Esophagus squamous epithelium (tissue), 5 donors: ENCODE measurements at places on chromosomes 7 and 10.

DNA sequence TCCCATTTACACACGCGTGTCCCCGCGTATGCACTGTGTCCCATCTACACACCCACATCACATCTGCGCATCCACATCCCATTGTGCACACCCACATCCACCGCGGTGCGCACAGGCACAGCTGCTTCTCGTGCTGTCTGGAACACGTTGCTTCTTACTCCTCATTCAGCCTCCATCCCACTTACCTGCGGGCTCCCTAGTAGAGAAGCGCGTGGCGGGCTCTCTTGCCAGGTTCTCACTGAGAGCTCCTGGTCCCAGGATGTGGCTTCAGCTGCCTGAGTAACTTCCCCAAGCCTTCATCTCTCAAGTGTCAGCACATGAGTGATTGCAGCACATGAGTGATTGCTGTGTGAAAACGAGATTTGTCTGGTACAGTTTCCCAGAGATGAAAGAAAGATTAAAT is 117.8 kb downstream of the TRRAP start:
- peaks cover 14% of the 10 kb centered on the region for H3K36me3 ChIP-seq
- no peak overlapping the region for H3K4me3 ChIP-seq
- no peak overlapping the region for H3K27ac ChIP-seq
- no peaks in the 10 kb centered on the region for H3K4me1 ChIP-seq

DNA sequence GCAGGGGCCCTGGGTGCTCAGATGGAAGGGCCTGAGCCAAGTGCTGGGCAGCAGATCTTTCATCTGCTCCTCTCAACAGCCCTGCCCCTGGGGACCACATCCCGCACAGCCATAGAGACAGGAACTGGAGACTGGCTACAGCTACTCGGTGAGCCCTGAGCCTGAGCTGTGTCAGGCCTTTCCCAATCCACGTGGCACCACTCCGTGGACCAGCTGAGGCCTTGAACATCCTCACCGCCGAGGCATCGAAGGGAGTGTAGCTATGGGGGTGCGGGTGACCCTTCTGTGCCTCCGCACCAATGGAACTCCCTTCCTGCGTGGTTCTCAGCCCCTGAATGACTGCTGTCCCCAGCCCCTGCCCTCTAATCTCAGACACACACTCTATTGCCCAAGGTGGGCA is 362.7 kb upstream of the SHH start:
- no peak overlapping the region for H3K4me3 ChIP-seq
- no peaks in the 10 kb centered on the region for H3K36me3 ChIP-seq
- no peaks in the 10 kb centered on the region for H3K4me1 ChIP-seq
- H3K27ac ChIP-seq: no peak overlapping the region
- H3K27me3 ChIP-seq: no peaks in the 10 kb centered on the region
- DNase-seq: no peak

- H3K27ac ChIP-seq: no peak overlapping the region
- H3K36me3 ChIP-seq: no peaks in the 10 kb centered on the region
- H3K4me1 ChIP-seq: no peaks in the 10 kb centered on the region
Observed at GRCh38 chr7:131606346-131607290, 50.2 kb upstream of the PODXL start.

GRCh38 chr10:86057708-86058107 is 308.9 kb downstream of the GRID1 start:
- no peaks in the 10 kb centered on the region for H3K27me3 ChIP-seq
- DNase-seq: no peak
- no peak overlapping the region for H3K27ac ChIP-seq
- H3K36me3 ChIP-seq: no peaks in the 10 kb centered on the region
- H3K4me3 ChIP-seq: no peak overlapping the region

DNA sequence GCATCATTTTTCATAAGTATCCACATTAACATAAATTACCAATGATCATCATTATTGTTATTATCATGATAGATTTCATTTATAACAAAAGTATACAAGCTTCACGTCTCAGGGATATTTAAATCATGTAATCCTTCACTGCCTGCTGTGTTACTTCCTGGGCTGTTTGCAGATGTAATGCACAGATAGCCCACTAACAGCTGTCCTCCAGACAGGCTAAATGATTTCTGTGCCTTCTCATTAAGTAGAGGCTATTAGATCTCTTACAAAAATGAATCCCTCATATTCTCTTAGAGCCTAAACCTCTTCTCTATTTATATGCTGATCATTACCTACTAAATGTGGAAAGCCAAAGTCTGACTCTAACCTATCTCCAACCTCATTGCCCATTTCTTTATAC is 9.3 kb downstream of the PCLO start:
- no peaks in the 10 kb centered on the region for H3K36me3 ChIP-seq
- no peaks in the 10 kb centered on the region for H3K27me3 ChIP-seq
- DNase-seq: no peak

DNA sequence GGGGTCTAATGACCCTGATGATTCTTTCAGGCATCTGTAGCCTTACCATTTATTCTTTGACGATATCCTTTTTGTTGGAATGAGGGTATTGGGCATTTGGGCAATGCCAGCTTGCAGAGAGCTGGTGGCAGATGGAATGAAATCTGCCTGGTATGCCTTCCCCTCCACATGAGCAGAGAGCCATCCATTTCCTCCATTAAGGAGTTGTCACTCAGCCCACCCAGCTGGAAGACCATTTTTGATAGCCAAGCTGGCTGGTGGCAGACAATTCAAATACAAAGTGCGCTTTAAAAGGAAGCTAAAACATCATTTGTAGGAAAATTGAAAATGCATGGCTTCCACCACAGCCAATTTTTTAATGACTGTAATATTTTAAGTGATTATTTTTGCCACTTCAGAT is 240.1 kb upstream of the SLC26A5 start:
- no peak for DNase-seq
- H3K4me3 ChIP-seq: no peak overlapping the region
- no peaks in the 10 kb centered on the region for H3K36me3 ChIP-seq
- no peaks in the 10 kb centered on the region for H3K4me1 ChIP-seq
- H3K27me3 ChIP-seq: no peaks in the 10 kb centered on the region
- H3K27ac ChIP-seq: no peak overlapping the region

- no peaks in the 10 kb centered on the region for H3K36me3 ChIP-seq
- no peak overlapping the region for H3K27ac ChIP-seq
- H3K4me1 ChIP-seq: no peaks in the 10 kb centered on the region
Observed at GRCh38 chr10:52043811-52044210, 270.3 kb upstream of the DKK1 start.

DNA sequence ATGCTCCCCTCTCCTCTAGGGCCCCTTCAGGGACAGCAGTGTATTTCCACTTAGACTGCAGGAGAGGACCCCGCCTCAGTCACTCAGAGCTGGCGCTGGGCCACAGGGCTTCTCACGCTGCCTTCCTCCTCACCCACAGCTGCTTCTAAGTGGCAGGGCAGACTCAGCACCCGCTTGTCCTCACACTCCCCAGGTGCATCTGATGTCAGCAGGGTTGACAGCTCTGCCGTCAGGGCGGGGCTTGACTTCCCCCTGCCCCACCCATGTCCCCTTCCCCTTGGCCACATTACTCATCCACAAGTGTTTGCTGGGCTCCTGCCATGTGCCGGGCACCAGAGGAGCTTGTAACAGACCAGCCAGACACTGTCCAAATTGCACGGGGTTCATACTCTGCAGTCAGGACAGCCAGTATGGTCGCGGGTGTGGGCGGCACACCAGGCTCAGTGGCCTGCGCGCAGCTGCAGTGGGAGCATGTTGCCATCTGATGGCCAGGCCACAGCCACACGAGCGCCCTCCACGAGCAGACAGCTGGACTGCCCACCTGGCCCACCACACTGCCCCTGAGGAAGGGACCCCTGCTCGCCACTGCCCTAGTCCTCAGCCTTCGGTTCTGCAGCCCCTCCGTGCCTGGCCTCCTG is 29.3 kb upstream of the TTYH3 start:
- no peak overlapping the region for H3K4me3 ChIP-seq
- H3K27me3 ChIP-seq: no peaks in the 10 kb centered on the region
- H3K27ac ChIP-seq: no peak overlapping the region

DNA sequence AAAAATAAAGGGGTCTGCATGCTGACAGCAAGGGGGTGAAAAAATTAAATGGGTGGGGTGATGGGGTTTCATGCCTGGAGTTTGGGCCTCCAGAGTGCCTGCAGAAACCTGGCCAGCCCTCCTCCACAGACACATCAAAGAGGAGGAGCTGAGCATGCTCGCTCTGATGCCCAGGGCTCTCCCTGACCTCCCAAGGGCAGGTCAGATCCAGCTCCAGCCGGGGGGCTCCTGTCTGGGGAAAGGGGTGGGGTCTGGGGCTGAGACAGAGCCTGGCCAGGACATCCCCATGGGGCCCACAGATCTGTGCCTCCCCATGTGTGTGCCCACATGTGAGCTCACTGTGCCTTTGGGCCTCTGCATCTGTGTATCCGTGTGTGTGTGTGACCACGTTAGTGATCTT is 915 bp upstream of the CALHM1 start:
- H3K4me3 ChIP-seq: no peak overlapping the region
- H3K27ac ChIP-seq: no peak overlapping the region
- H3K4me1 ChIP-seq: peaks cover 5% of the 10 kb centered on the region
- no peaks in the 10 kb centered on the region for H3K27me3 ChIP-seq

- no peaks in the 10 kb centered on the region for H3K27me3 ChIP-seq
- no peaks in the 10 kb centered on the region for H3K36me3 ChIP-seq
- no peaks in the 10 kb centered on the region for H3K4me1 ChIP-seq
- no peak overlapping the region for H3K27ac ChIP-seq
Observed at GRCh38 chr7:41889040-41889439, 186.2 kb upstream of the INHBA start.

DNA sequence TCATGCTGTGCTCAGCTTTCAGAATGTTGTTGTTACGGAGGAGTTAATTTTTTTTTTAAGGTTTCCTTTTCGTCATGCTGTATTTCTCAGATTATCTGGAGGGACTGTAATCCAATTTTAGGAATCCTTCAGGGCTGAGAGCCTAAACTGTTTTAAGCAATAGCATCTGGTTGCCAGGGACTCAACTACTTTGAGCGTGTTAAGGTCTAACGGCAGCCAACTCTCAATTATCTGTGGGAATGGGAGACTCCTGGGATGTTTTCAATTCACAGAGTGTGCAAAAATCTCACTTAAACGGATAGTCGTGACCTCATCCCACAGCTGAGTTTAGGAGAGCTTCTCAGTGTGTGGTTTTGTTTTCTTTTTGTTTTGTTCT is 291.7 kb downstream of the AUTS2 start:
- H3K27me3 ChIP-seq: no peaks in the 10 kb centered on the region
- no peak overlapping the region for H3K27ac ChIP-seq
- no peaks in the 10 kb centered on the region for H3K36me3 ChIP-seq
- no peak for DNase-seq

DNA sequence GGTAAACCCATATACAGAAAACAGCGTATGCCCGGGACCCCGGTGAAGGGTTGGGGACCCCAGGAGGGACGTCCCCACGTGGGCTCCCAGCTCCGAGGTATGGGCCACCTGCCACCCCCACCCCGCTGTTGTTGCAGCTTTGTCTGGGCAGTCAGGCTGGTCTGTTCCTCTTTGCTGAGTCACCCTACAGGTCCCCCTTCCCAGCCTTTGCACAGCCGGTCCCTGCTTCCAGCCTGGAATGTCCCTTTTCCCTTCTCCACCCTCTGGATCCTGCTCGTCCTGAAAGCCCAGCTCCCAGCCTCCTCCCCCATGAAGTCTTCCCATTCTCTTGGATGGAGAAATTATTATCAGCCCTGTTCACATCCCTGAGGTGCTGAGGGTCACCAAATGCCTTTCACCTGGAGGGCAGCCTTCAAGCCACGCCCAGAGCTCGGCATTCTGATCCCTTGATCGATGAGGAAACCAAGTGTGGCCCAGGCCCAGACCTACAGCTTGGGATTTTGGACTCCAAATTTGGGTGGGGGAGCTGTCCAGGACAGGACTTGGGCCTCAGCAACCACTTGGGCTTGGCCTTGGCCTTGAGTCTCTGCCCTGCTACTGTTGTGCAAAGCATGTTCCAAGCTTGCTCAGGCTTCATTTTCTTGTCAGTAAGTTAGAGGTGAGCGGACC is 2.6 kb downstream of the CLDN4 start:
- H3K4me1 ChIP-seq: peaks cover 4% of the 10 kb centered on the region
- peak overlapping the region; percentile 94 for H3K27ac ChIP-seq
- no peak for DNase-seq
- no peaks in the 10 kb centered on the region for H3K36me3 ChIP-seq
- H3K27me3 ChIP-seq: no peaks in the 10 kb centered on the region
- H3K4me3 ChIP-seq: peak overlapping the region; percentile 56

GRCh38 chr7:158633055-158633956 is 45.7 kb upstream of the PTPRN2 start:
- DNase-seq: no peak
- no peak overlapping the region for H3K27ac ChIP-seq
- H3K27me3 ChIP-seq: no peaks in the 10 kb centered on the region
- no peaks in the 10 kb centered on the region for H3K4me1 ChIP-seq
- H3K36me3 ChIP-seq: no peaks in the 10 kb centered on the region

DNA sequence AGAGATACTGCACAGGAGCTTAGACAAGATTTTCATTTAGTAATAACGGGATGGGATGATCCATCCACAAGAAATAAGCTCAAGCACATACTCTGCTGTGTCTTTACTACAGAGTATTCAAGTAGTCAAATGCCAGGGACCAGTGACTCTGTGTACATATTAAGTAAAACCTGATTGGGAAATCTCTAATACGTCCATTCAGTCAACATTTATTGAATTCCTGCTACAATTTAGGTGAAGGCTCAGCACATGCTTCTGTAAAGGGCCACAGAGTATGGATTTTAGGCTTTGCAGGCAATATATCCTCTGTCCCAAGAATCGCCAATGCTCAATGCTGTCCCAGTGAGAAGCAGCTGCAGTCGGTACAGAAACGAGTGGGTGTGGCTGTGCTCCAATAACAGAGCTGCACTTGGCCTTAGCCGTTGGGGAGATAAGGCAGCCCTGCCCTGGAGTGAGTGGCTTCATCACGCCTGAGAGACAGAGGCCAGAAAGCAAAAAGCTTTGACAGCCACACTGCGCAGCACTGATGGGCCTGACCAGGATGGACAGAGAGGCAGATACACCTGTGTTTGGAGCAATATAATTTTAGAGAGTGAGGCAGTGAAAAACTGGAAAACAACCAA is 186.8 kb downstream of the PARD3 start:
- H3K27me3 ChIP-seq: no peaks in the 10 kb centered on the region
- H3K36me3 ChIP-seq: no peaks in the 10 kb centered on the region
- no peak for DNase-seq
- no peak overlapping the region for H3K27ac ChIP-seq
- H3K4me1 ChIP-seq: peaks cover 25% of the 10 kb centered on the region

GRCh38 chr7:107659666-107660065 is 962 bp upstream of the SLC26A4 start:
- no peaks in the 10 kb centered on the region for H3K36me3 ChIP-seq
- H3K27me3 ChIP-seq: peaks cover 4% of the 10 kb centered on the region
- DNase-seq: no peak
- H3K4me1 ChIP-seq: peaks cover 16% of the 10 kb centered on the region
- H3K27ac ChIP-seq: no peak overlapping the region

GRCh38 chr10:71395621-71396020 is 1.1 kb upstream of the CDH23 start:
- no peaks in the 10 kb centered on the region for H3K27me3 ChIP-seq
- no peak overlapping the region for H3K27ac ChIP-seq
- H3K4me1 ChIP-seq: peaks cover 20% of the 10 kb centered on the region
- no peak for DNase-seq
- H3K36me3 ChIP-seq: no peaks in the 10 kb centered on the region

GRCh38 chr7:463362-463781 is 56.3 kb downstream of the PDGFA start:
- H3K4me3 ChIP-seq: no peak overlapping the region
- no peaks in the 10 kb centered on the region for H3K36me3 ChIP-seq
- no peaks in the 10 kb centered on the region for H3K27me3 ChIP-seq
